ENCODE measurements at places on chromosomes 7 and 10. TPM values are rescaled to one million over a fixed set of nuclear protein-coding genes. Genes with fewer than 3 reads are reported as not detected.

DNA sequence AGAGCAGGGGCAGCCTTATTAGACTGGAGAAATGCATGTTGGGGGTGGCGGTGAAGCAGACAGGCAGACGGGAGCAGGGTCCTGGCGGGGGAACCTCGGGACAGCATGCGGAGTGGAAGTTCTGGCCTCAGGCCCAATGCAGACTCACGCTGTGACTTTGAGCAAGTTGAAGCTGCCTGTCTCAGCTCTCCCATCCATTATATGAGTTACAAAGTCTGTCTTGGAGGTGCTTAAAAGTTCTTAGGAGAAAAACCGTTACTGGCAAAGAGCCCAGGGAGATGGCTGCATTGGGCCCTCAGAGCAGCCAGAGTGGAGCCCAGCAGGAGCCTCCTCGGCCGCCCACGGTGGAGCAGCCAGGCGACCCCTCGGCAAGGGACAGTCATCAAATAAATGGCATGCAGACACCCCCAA, 509.5 kb downstream of the PLXNA4 start:
- no peak for DNase-seq

Gene CALCR
- not detected for polyA plus RNA-seq

Gene ASB4
- polyA plus RNA-seq: not detected

Gene SFMBT2
- polyA plus RNA-seq: 0.09 TPM

DNA sequence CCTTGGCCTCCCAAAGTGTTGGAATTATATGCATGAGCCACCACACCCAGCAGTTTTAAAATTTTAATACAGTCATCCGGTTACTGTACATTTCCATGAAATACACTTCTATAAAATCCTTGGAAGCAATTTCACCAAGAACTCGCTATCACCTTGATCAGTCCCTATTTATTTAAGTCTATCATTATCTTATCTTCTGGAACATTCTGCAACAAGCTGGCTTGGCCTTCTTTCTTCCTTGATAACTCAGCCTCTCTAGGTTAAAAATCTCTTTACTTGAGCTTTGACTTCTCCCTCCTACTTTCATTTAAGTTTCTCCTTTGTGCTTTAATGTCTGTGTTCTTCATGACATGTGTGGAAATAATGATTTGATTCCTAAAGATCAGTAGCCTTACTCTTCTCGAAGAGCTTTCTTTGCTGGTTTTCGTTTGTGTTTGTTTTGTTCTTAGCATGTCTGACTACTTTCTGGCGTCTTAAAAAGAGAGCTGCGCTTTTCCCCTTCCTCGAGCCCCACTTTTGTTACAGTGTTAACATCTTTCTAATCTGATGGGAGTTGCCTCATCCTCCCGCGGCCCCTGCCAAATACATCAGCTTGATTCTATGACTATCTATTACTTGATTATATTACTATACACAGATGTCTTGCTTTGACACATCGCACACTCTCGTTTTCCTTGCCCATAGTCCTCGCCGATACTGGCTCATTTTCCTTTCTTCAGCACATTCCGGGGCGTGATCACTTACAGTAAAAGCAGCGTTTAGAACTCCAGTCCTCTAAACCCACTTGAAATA, 11.1 kb upstream of the CALML5 start:
- no peak for DNase-seq
